ENCODE measurements at places on chromosomes 7 and 10.

GRCh38 chr10:88088441-88089340 lies 225.3 kb downstream of the PTEN start:
- no peak for DNase-seq

GRCh38 chr7:50709151-50709550 lies 73.5 kb downstream of the GRB10 start:
- DNase-seq, result no peak

DNA sequence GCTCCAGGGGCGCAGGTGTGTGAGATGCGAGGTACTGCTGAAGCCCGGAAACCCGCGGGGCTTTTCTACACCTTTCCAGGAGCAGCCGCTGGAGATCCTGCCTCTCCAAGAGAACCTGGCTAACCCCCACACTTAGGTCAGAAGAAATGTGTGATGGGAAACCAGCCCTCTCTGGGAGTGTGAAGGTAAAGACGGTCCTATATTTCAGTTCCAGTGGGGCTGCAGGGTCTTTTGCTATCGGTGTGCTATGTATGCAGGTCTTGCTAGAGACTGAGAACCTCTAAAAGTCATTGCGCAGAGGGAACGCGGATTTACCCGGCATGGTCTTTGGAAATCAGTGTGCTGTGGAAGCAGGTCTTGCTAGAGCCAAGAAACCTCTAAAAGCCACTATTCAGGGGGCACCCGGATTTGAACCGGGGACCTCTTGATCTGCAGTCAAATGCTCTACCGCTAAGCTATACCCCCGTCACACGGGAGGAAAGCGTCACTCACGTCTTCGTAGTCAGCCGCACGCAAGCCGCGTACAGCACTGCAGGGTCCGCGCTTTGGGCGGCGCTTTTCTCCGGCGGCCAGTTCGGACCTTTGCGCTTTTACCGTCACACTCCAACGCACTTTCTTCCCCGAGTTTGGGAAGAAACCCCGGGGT lies 46.0 kb downstream of the ZNF777 start:
- DNase-seq, result peak; percentile 15

DNA sequence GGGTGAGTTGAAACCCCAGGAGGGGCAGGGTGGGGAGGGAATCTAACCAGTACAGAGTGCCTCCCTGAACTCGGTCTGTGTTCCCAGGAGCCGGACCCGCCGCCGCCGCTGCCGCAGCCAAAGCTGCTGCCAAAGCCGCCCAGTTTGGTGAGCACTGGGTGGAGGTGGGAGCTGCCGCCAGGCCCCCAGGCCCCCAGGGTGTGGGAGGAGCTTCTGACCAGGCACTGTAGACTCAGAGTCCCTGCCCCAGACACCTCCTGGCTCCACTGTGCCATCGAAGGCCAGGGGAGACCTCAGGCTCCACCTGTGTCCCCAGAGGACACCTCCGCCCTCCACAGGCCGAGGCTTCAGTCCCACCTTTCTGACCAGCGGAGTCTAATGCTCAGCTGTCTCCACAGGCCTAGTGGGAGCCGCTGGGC lies 20.4 kb upstream of the LIMK1 start:
- DNase-seq, result no peak

DNA sequence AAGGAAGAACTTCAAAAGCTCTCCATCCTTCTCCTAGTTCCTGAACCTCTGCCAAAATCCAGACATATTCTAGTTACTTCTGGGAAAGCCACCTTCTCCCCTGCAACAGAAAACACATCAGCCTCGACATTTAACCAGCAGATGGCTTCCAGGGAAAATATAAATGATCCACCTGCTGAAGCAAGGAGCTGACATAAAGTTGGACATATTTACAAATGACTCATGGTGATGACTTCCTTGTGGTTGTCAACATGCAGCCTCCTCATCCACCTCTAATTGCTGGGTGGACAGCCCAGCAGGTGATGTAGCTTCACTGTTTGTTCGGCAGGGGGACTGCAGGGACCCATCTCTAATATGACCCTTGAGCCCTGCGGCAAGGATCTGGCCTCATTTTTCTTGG lies 266.0 kb downstream of the C7orf25 start:
- DNase-seq, result no peak

DNA sequence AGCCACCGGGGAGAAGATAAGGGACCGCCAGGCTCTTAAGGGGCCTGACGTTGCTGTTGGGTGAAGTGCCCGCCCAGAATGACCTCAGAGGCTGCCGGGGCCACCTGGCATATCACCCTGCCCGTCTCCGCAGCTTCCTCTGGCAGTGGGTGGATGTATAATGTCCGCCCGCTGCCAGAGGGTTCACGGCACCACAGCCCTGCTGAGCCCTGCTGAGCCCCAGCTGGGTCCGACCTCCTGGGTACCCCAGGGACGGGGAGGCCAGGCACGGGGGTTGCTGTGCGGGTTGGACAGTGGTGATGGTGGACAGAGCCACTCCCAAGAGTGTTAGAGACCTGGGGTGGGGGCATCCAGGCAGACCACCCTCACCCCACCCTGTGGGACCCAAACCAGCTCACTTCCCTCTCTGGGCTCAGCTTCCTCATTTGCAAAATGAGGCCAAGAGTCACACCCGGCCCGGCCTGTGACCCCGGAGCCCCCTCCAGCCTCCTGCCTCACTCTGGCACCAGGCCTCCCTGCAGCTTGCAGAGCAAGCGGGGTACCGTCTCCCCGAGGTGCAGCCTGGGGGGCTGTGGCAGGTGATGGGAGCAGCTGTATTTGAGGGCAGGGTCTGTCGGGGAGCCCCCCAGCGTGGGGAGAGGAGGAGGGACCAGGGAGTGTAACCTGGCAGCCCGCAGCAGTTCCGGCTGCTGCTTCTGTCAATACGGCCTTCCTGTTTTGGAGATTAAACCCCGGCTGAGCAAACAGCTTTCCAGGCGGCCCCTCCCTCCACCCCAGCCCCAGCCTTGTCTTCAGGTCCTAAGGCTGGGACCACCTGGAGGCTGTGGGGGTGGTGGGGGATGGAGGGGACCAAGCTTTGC lies 8.4 kb upstream of the LFNG start:
- peak; percentile 24 for DNase-seq

- no peak for DNase-seq
Measured at GRCh38 chr7:13801669-13802068, 187.8 kb downstream of the ETV1 start.

- no peak for DNase-seq
Measured at GRCh38 chr7:71679480-71679879, 547.5 kb downstream of the GALNT17 start.

- no peak for DNase-seq
Measured at GRCh38 chr10:128421371-128422160, 295.3 kb upstream of the MKI67 start.
